Astrocyte (in vitro differentiated cells and primary cell): ENCODE measurements at places on chromosomes 2 and 18. TPM values are rescaled to one million over a fixed set of nuclear protein-coding genes. Genes with fewer than 3 reads are reported as not detected.

GRCh38 chr18:40662898-40663437 lies 1292.1 kb upstream of the PIK3C3 start:
- DNase-seq, result no peak

GRCh38 chr2:144597894-144598593 lies 78.1 kb upstream of the ZEB2 start:
- no peak for DNase-seq

DNA sequence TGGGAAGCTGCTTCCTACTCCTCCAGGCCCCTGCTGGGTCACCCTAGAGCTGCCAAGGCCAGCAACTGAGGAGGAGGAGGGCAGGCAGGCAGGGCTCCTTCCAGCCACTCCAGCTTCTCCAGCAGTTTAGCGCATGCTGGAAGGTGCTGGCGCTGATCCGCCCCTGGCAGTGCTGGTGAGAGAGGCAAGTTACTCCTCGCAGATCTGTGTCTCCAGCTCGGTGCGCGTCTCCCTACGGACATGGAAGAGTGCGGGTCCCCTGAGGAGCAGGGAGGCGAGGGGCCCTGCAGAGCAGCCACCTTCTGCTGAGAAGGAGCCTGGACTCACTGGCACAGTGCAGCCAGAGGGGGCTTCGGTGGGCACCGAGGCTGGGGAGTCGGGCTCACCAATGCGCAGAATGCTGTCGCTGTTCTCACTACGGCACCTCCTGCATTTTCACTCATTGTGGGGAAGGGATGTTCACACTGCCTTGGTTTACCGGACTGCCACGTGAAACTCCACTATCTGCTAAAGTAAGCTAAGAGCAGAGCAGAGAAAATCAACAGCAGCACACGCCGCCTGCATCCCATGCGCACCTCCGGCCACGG lies 206.0 kb downstream of the HDAC4 start:
- no peak for DNase-seq

Gene CRACDL
- total RNA-seq, result 1.8 and 5.7 TPM in 2 replicates

- no peak for DNase-seq
Observed at GRCh38 chr2:147937744-147938349, 82.7 kb downstream of the ORC4 start.

Gene STPG4
- total RNA-seq, result 0.55 and 0.64 TPM in 2 replicates

Gene BOK
- total RNA-seq, result 64.2 and 64.9 TPM in 2 replicates

Gene CYP1B1
- 12.9 and 20.8 TPM in 2 replicates for total RNA-seq

GRCh38 chr2:172094294-172095145 lies 8.2 kb downstream of the DLX2 start:
- DNase-seq, result no peak

DNA sequence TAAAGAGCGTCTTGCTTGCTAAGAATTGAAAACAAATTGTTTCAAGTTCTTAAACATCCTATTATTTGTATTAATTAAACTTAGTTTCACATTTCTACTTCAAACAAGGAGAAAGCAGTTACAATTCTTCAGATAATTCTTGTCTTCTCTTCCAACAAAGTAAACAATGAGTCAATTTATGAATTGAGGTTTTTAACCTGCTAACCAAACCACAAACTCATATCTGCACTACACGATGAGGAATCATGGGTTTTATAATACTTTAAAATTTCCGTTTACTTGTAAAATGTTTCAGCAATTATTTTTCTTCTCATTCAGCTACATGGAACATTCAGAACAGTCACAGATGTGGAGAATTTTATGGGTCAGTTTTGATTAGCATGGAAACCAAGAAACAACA lies 114.2 kb downstream of the SPIRE1 start:
- peak; percentile 60 for DNase-seq

DNA sequence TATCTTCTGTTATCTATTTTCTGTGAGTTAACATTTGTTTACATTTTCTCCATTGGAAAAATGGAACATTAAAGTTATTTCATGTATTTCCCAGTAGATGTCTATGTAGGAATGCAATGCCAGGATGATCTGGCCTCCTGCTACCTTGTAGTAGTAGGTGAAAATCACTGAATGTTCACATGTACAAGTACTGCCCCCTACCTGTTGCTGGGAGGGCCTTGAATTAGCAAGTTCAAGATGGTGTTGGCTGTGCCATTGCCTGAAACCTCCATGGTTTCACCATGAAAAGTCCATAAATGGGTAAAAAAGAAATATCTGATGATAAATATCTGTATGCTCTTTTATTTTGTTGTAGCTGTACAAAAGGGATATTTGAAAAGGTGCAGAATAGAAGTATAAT lies 30.7 kb downstream of the XRCC5 start:
- no peak for DNase-seq

GRCh38 chr2:68715353-68716041 lies 19.1 kb upstream of the ARHGAP25 start:
- DNase-seq, result peak; percentile 6

Gene ABCG8
- not detected in 2 replicates for total RNA-seq

DNA sequence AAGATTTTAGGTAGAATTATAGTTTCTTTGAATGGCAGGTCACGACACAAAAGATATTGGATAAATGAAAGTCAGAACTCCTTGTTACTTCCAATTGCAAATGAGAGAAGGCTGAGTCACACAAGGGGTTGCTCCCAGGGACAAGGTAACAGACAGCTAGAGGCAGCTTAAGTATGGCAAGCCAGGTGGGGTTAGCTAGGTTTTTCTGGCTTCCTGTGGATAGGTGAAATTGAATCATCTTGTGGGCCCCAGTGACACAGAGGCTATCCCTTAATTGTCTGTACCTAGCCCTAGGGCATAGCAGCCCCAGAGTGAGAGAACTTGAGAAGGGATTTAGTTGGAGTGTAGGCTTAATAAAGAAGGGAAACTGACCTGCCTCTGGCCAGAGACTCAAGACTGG lies 407.7 kb upstream of the SLC8A1 start:
- DNase-seq, result no peak

Gene TYMS
- 26.6 and 38.7 TPM in 2 replicates for total RNA-seq

GRCh38 chr18:75752740-75753263 lies 325.3 kb upstream of the SMIM21 start:
- DNase-seq, result no peak

- peak; percentile 62 for DNase-seq
Observed at GRCh38 chr2:85071096-85071495, 62.1 kb upstream of the TCF7L1 start.

DNA sequence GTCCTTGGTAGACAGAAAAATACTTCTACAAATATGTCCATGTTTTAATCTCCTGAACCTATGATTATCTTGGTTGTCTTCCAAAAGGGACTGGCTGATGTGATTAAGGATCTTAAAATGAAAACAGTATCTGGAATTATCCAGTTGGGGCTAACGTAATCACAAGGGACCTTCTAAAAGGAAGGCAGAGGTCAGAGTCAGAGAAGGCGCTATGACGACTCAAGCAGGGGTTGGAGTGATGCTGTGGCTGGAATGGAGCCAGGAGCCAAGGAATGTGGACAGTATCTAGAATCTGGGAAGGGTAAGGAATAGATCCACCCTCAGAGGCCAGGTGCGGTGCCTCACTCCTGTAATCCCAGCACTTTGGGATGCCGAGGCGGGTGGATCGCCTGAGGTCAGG lies 4.2 kb upstream of the USP14 start:
- no peak for DNase-seq

- no peak for DNase-seq
Observed at GRCh38 chr2:230318190-230319121, 8.5 kb upstream of the SP140L start.

DNA sequence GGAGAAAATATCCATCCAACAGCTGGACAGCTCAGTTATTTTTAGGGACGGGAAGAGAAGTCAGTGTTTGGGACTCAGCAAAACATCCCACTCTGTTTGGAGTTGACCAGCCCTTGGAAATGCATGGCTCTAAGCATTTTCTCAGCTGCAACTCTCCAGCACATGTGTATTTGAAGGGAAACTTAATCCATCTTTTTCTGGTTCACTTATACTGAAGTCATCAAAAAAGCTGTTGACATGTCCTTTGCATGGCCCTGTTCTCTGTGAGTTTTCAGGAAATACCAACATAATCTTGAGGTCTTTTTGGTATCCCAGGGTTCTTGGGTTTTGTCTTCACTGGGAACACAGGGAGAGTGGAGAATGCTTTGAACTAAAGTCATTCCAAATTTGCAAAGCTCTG lies 91.9 kb upstream of the CELF4 start:
- DNase-seq, result no peak

Gene ALLC
- not detected in 2 replicates for total RNA-seq

DNA sequence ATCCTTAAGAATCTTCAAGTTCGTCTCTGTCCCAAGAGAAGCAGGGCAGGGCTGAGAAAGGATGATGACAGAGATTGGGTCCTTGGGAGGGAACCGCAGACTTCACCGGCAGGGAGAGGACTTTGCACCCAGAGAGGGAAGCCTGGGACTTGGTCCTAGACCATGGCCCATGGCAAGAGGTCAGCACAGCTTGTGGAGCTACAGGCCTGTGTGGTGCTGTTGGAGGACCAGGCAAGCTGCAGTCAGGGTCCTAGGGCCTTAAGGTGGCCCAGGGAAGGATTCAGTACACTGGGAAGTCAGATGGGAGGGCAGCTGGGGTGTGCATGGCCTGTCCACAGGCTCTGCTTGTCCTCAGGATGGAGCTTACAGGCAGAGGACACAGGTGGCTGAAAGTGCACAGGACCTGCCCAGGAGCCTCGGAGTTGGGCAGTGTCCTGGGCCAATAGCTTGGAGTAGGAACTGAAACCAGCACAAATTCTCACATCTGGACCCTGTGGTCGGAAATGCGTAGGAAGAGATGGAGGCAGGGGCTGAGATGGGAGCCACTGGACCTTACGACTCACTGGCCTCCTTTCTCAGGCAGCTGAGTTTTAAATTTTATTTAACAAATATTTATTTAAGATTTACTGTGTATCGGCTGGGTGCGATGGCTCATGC lies 56.4 kb upstream of the TCF7L1 start:
- no peak for DNase-seq

DNA sequence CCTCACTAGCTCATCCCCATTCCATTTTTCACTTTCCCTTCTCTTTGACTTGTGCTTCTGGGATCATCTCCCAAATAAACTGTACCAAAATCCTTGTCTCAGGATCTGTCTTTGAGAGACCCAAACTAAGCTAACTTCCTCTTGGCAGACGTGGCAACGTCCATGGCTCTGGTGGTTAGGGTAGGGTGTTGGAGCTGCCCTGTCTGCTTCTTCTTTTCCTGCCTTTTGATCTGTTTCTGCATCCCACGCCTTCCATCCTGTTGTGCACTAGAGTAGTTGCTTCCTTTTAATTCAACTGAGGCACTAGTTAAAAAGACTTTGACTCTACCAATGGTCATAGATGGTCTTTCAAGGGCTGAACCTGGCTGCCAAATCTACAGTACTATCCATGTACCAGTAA lies 5.5 kb upstream of the MAP4K4 start:
- no peak for DNase-seq

DNA sequence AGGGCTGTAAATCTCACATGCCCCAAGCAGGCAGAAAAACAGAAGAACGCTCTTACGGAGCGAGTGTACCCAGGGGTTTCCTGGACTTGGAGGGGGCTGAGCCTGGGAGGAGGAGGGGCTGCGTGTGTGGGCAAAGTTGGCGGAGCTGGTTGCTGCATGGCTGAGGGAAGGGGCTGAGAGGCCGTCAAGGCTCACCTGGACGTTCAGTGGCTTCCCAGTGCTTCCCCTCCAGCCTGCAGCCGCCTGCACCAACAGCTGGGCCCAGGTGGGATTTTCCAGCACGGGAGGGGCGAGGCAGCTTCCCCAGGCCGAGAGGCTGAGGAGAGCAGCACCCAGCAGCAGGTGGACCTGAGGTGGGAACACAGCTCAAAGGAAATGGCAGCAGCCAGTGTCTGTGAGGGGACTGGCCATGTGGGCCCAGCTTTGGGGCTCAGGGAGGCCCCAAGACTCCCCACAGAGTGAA lies 70.6 kb upstream of the CTDP1 start:
- no peak for DNase-seq

Gene PLGLB2
- 3.7 TPM in 2 replicates for total RNA-seq

GRCh38 chr18:48531908-48532307 lies 6.9 kb upstream of the CTIF start:
- no peak for DNase-seq

DNA sequence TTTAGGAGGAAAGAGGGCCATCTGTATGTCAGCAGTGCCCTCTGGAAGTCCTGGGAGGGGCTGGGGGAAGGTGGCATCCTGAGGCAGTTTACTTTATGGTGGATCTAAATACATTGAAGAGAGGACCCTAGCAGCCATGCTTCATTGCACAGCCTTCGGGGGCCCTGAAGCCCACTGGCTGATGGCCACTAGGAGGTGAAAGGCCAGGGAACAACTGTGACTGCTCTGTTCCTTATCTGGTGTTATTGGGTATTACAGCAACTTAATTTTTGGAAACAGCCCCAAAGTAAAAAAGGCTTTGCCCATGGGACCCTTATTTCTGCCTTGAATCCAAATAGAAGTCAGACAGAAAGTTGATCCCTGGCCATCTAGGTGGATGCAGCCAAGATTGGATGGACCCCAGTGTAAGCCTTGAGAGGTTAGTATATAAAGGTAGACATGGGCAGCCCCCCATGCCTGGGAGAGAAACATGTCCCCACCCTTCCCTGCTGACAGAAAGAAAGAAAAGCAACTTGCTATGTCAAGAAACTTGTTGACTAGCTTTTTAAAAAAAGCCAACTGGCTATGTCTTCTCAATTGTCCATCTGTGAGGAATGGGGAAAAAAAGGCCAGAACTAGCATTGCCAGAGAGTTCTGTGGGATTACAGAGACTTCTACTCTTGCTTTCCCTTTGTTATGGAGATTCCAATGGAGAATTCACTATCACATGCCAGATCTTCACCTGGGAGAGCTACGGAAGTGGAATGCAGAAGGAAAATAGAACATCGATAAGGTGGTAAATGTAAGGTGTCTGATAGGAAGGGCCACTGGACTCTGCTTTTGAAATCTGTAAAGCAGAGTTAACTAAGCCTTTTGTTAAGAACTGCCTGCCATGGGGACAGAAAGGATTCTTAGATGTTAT lies 58.6 kb upstream of the OSR1 start:
- DNase-seq, result no peak

DNA sequence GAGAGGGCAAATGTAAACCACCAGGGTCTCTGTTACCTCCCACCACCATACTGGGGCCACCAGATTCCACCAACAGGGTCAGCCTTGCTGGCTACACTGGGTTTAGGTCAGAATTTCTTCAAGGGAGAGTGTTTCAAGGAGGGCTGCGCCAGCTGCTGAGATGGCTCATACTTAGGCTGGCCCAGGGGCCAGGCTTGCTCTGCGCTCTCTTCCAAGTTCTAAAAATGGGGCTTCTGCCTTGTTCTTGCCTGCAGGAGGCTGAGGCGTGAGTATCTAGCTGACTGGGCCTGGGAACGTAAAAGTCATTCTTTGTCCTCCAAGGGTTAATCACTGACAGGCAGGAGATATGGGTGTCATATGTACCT lies 28.1 kb downstream of the MRPL33 start:
- no peak for DNase-seq

DNA sequence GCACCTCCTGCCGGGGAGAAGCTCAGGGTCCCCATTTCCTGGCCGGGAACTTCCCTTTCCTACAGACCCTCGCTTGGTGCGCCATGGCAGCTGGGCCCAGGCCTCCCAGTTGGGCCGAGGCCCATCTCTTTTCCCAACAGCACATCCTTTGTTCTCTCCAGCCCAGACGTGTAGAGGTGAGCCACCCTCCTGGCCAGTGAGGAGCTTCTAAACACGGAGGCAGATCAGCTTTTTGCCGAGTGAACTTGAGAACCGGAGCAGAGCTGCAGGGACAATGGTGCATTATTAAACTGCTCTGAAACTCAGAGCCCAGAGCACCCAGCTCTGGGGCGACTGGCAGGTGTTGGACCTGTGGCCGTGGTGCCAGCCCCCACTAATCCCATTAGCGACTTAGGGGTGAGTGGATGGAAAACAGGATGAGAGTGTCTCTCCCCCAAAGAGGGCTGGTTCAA lies 25.4 kb downstream of the SH3BP4 start:
- DNase-seq, result no peak

GRCh38 chr2:32128636-32129035 lies 37.0 kb upstream of the SLC30A6 start:
- DNase-seq, result no peak

GRCh38 chr2:81247648-81248047 lies 943.1 kb upstream of the LRRTM1 start:
- DNase-seq, result no peak

Gene FSHR
- 0.30 and 0.38 TPM in 2 replicates for total RNA-seq
